ENCODE measurements at places on chromosomes 1 and 21.

DNA sequence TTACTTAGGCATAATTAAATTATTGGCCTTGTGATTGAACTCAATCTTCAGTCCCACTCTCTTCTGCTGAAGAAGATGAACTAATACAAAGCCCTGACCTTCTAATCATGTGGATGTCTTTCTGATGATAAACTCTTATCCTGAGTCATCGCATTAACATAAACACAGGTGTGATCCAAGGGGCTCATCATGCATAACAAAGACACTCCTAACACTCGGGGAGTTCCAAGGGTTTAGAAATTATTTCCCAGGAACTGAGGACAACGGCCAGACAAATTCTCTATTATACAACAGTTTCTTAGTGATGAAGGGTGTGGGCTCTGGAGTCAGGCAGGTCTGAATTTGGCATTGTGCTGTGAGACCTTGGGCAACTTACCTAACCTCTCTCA, 18.0 kb downstream of the DUSP10 start:
- DNase-seq: no peak

- no peak for DNase-seq
Measured at GRCh38 chr1:18475234-18475905, 5.4 kb upstream of the KLHDC7A start.

DNA sequence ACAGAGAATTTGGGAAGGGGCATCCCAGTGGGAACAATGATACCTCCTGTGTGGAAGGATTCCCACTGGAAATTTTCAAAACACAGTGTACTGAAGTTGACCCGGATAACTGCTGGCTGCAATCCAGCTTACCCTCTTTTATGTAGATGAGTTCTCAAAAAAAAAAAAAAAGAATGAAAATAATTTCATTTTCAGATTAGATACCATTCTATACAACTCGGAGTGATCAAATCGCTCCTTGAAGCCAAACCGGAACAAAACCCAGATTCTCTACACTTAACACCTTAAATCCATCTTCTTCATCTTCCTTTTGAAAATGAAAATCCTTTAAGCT, 69.1 kb downstream of the KAZN start:
- DNase-seq: no peak

GRCh38 chr1:67191668-67192520, 25.6 kb downstream of the IL23R start:
- DNase-seq: no peak

DNA sequence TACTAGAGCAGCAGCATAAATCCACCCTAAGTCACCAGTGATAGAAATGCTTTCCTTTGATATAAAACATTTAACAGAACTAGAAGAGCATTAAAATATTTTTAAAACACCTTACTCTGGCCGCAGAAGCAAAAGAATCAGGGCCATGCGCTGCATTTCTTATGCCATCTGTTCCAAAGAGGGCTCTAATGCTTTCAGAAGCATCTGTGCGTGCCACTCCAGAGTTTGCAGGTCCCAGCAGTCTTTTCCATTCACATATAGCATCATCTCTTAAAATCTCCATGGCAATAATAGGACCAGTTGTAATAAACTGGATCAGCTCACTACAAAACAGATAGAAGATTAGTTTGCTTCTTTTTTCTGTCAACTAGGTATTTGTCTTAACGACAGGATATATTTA, 69.2 kb downstream of the NME7 start:
- no peak for DNase-seq

DNA sequence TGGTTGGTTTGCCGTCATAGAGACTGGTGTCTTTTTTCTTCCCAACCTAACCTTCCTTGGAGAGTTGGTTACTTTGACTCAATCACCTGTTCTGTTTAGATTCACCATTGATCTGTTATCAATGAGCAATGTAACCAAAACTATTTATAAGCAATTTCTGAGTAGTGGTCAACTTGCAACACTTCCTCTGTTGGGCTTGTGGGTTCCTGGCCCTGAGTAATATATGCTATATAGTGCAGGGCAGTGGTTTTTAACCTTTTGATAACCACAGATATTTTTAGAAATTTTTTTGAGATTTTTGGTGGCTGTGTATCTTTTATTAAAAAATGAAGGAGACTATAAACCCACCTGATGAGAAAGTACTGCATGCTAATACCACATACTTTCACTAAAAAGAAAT, 9.4 kb upstream of the XCL1 start:
- DNase-seq: no peak

GRCh38 chr1:70169018-70169839, 36.1 kb downstream of the LRRC40 start:
- DNase-seq: no peak

- no peak for DNase-seq
Measured at GRCh38 chr1:223825767-223826748, 19.7 kb downstream of the TP53BP2 start.

GRCh38 chr1:46719689-46720088, 775 bp upstream of the EFCAB14 start:
- no peak for DNase-seq

DNA sequence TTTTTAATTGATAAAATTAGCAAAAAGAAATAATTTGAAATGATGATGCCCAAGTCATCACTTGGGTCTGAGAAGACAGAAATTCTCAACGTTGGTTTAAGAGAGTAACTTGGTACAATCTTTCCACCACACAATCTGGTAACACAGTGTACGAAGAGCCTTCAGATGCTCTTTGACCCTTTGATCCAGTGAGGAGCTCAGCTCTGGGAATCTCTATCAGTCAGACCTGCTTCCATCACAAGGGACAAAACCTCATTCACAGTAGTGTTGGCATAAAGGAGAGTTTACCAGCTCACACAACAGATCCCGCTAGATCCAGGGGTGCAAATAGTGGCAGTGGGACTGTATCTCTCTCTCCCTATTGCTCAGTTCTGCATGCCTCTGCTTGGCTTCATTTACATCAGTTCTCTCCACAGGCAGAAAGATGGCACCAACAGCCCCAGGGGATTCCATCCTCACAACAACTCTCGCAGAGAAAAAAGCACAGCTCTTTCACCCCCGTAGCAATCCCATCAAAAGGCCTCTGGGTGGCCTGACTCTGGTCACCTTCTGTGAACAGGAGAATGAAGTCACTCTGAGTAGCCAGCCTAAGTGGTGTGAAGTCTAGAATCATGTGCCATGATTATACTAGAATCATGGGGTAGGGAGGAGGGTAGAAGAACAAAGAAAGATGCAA, 119.7 kb downstream of the ZNF281 start:
- no peak for DNase-seq

DNA sequence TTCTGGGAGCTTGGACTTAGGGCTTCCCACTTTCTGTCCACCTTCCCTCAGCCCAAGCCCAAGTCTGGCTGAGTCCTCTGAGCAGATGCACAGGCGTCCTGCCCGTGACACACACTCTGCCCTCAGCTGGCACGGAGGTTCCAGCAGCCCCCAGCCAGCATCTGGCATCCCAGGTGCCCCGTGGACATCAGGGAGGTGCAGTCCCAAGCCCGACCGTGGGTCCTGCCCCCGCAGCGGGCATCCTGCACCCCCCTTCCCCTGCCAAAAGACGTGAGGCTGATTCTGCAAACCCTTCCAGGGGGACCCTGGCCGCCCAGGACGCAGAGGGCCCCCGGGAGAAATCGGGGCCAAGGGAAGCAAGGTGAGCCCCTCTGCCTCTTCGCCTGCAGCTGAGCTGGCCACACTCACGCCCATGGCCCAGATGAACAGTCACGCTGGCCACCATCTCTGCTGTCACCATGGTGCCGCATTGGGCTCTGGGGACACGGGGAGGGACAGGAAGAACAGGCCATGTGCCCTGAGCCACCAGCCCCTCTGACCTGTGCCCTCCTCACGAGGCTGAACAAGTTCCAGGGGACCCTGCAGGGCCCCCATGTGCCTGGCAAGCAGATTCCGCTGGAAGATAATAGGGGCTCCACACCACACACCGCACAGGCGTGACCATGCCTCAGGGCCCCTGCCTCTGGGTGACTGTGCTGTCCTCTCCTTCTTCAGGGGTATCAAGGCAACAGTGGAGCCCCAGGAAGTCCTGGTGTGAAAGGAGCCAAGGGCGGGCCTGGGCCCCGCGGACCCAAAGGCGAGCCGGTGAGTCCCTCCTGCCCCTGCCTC, 20.6 kb downstream of the COL6A2 start:
- no peak for DNase-seq

DNA sequence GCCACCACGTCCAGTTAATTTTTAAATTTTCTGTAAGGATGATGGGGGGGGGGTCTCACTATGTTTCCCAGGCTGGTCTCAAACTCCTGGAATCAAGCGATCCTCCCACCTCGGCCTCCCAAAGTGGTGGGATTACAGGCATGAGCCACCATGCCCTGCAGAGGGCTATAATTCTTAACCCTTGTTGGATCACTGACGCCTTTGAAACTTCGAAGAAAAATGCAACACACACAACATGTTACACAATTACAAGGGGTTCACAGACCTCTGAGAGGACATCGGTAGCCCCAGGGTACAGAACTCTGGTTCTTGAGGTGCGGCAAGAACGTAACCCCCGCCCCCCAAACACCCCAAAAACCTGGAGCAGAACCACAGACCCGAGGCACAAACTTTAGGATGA, 8.4 kb upstream of the LUZP1 start:
- DNase-seq: no peak

DNA sequence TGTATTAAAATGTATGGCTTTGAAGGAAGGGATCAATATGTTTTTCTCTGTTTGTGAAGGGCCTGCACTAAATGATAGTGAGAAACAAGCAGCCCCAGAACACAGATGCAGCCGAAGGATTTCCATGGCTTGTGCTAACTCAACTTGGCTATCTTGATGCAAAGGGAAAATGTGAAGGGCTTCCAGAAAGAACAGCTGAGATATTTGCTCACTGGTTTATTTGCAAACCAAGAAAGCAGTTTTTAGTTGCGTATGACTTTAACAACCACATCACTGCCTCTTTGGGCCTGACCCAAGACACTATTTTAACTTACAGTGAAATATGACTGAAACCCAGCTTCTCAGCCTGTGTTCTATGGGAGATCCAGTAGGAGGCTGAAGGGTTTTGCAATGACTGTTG, 369.9 kb downstream of the SETD4 start:
- no peak for DNase-seq

DNA sequence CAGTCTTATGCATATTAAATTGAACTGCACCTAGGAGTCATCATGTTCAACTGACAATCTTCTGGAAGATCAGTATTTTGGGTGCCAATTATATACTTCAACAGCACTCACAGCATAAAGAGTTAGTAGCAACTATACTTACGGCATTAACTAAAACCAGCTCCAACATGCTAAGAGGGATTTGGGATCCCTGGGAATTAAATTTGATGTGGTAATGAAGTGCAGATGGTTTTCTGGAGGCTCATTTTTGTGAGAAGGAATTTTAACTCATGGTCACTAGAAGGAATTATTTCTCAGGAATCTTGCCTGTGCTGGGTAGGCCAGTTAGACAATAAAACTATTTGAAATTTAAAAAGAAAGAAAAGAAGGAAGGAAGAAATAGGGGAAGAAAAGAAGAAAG, 18.3 kb downstream of the IFI44 start:
- peak; percentile 38 for DNase-seq

DNA sequence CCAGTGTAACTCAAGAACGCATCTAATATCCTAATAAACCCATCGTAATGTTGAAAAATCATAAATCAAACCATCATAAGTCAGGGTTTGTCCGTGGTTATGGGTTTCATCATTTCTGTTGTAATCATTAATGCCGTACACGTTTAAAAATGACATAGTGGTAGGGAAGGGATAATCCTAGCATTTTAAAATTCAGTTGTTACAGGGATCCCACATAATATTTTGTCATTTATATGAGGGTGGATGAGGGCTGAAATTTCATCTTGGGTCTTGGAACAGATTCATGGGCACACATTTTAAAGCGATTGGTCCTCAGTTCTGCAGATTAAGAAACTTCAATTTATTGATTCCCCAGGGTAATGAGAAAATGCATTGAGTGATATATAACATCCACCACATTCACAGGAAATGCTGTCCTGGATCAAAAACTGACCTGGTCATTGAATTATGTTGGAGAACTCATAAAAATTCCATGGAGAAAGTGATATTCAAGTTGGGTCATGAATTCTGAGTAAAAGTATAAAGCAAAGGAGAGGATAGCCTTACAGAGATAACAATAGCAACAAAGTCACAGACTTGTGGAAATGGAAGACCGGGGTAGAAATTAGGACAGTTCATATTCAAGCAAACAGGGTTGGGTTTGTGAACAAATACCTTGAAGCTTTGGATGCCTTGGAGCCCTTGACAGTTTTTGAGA, 1527.3 kb upstream of the TPTE start:
- no peak for DNase-seq

- DNase-seq: no peak
Measured at GRCh38 chr1:9811239-9811966, 12.4 kb downstream of the CLSTN1 start.

GRCh38 chr1:5253036-5253435, 598.6 kb downstream of the AJAP1 start:
- DNase-seq: no peak

DNA sequence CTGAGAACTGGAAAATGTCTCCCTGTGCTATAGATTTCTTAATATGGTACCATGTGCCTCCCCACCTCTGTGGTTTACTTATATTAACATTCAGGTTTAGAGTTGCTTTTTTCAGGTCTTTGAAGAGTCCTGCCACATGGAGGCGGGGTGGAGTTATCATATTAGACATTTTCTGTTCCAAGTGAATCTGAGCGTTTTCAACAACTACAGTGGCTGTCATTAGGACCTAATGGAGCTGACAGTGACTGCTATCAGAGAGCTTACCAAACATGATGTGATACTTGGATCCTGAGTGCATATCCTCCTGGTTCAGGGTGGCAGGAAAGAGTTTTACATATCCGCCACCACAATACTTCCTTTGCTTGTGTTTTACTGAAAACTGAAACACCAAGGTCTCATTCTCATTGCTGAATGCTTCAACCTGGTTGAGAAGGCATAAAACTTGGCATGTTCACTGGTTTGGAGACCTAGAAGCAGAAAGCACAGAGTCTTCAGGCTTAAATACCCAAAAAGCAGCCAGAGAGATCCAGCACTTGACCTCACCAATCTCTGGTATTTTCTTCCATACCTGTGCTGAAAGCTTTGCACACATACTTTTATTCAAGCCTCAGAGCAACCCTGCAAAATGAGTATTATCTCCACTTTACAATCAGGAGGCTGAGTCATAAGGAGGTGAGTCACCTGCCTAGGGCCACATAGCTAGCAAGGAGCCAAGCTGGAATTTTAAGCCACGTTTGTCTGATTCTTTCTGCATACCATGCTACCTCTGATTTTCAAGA, 47.4 kb upstream of the OSBPL9 start:
- DNase-seq: peak; percentile 58

DNA sequence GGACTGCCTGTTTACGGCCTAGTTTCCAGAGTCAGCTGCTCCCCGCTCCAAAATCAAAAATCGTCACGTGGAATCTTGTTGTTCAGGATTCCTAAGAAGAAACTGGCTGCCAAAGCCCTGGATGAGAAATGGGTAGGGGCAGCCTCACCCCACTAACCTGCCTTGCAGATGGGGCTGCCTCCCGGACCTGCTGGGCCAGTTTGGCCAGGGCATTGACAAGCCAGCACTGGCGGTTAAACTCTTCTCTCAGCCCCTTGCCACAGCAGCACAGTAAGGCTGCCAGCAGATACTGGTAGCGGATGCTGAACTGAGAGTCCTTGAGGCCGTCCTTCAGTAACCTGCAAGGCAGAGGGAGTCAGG, 31.6 kb upstream of the PPP1R15B start:
- no peak for DNase-seq
